HEK293T (cell line): ENCODE measurements at places on chromosomes 6 and 20.
A peak's percentile ranks its signal among the peaks of the same experiment; 100 is the strongest.

DNA sequence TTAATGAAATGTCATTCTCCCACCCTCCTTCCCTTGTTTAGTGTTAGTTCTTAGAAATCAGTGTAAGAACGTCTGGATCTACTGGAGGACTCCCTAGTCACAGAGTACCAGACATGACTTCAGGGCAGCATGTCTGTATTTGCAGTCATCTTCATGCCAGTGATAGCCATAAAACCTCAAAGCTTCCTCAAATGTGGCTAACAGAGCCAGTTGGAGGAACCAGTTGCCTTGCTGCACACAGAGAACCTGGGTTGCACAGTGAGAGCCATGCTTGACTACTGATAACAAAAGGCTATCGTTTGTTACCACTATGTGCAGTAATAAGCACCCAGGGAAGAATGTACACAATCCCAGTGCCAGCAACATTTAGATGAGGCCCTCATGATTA is 20.1 kb downstream of the NT5E start:
- DNase-seq: no peak

- no peak for DNase-seq
Observed at GRCh38 chr20:24066076-24066700, 77.6 kb upstream of the GGTLC1 start.

GRCh38 chr6:22774129-22774528 is 204.8 kb downstream of the HDGFL1 start:
- no peak for DNase-seq

DNA sequence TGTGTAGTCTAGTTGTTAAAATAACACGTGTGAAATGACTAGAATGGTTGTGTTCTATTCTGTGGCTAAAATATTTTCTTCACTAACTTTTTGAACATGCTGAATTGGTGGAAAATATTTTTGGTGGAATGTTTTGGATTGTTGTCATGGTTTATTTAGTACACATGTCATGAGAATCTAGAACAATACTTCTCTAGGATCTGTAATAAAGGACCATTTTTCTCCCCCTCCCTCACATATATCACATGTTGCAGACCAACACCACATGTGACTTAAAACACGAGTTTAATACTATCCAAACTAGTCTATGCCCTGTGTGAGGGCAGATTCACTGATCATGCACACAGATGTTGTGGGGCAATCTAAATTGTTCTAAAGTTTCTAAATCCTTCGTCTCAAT is 29.2 kb downstream of the FIG4 start:
- DNase-seq: no peak

DNA sequence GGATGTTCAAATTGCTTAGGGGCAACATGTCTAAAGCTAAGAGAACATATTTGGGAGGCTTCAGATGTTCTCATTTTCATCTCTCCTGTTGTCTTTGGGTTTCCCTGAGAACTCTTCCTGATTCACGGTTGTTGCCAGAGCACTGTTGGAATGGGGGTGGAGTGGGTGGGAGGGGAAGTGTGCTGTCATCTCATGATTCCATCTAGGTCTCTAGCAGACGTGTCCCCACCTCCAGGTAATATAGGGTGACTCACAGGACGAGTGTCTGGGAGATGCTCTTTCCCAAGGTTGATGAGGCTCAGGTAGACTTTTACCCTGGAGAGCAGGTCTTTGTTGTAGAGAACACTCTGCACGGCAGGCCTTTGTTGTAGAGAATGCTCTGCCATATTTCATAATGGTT is 636.9 kb downstream of the QKI start:
- DNase-seq: no peak

DNA sequence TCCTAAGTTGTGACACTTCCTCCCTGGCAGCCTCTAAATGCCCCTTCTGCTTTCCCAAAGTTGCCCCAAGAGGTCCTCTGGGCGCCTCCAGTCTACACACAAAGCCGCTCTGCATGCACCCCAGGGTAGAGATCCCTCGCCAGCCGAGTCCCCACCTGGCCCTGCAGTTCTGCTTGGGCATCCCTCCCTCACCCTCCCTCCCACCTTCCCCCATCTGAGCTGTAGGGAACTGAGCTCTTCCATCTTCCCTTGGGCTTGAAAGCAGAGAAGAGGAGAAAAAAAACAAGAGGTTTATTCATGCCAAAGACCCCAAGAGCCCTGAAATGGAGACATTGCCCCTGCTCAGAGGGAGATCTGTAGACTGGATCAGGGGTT is 5.7 kb upstream of the FGD2 start:
- DNase-seq: no peak

DNA sequence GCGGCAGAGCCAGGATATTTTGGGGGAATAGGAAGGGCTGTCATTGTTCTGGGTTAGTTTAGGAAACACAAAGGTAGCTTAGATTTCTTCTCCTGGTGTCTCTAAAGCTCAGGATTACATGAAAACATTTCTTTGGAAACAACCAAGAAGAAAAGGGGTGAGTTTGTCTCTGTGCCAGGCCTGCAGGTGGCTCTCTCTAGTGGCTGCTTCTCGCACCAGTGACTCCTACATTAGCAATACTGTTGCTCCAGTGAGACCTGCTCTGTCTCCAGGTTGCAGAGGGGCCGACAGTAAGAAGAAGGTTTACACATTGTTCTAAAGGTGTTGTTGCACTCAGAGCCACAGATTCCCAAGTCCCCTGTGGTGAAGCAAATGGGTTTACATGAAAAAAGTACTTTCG is 104.6 kb upstream of the GLP1R start:
- DNase-seq: no peak

DNA sequence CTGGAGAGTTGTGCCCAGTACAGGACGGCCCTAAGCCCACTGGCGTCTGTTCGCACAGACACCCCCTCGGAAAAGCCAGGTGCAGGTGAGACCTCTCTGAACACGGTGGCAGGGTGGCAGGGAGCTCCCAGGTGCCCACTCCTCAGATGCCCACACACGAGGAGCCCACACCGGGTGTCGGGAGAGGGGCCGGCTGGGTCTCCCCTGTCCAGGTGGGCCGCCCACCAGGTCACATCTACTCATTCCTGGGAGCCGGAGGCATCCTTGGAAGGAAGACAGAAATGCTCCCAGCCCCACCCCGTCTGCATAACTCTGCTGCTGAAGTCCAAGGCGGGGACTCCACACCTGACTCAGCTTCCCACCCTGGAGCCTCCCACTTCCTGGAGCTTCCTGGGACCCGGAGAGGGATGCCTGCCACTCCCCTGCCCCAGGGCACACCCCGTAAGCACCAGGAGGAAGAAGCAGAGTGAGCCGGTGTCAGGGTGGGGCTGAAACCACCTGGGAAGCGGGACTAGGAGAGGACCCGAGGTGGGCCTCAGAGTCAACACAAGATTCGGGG is 2.5 kb downstream of the SRMS start:
- no peak for DNase-seq

GRCh38 chr6:36075656-36076055 is 48.0 kb downstream of the MAPK14 start:
- DNase-seq: peak; percentile 17

GRCh38 chr20:41162396-41162795 is 25.1 kb downstream of the PLCG1 start:
- DNase-seq: no peak

DNA sequence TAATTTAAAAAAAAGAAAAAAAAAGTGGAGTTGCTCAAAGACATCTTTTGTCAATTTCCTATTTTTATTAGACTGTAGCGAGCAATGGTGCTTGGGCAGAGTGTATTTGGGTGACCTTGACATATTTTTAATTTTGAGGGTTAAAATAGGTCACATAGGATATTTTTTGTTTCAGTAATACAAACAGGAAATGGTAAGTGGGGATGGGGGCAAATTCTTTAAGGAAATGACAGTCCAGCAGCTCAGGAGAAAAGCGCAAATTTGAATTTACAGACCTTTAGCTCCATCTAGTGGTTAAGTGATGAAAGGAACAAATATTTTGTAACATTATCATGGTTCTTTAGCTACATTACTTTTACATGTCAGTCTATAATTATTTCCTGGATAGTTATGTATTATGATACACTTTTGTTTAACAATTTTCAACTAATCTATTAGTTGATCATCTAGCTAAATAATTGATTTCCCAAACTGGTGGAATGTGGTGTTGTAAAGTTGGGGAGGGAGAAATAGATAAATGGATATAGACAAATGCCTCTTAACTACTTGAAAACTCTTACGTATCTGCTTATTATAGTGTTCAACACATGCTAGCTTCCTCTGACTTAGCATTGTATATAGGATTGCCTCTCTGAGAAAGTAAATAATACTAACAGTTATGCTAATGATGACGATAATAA is 10.0 kb downstream of the CITED2 start:
- peak; percentile 60 for DNase-seq

- no peak for DNase-seq
Observed at GRCh38 chr6:54299542-54300269, 8.5 kb upstream of the TINAG start.

GRCh38 chr6:41705996-41706835 is 29.2 kb downstream of the TFEB start:
- peak; percentile 85 for DNase-seq

- no peak for DNase-seq
Observed at GRCh38 chr6:134698228-134698627, 251.7 kb downstream of the ALDH8A1 start.

DNA sequence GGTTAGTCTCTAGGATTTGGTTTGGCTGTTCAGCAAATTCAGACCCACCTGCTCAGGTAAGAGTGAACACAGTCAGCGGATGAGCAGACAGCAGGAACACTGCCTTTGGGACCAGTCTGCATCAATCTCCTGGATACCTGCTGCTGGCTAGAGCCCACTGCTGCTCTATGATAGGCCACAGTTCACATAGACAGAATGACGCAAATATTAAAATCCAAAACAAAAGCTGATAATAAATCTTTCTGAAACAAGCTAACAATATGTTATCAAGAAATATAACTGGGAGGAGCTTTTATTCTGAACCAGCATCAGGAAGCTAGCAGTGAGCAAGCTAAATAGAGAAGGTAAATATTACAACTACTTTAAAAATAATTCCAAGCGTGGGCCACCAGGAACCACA is at the start of gene TAAR1:
TSS of gene TAAR1 (minus strand) at position 101 of the 400 bp plus-strand sequence. CDS start 13,179 bp downstream, outside the sequence.
- no peak for DNase-seq

DNA sequence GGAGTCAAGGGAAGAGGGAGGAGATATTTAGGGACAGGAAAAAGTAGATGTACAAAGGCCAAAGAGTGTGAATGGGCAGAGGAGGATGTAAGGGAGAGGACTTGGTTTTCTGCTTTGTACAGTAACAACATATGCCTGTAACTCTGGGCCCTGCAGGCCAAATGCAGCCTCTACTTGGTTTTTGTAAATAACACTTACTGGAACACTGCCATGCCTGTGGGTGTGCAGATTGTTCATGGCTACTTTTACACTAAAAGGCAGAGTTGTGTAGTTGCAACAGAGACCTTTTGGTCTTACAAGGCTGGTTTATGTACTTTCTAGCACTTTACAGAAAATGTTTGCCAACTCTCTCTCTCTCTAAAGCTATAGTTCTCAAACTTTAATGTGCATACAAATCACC is 157.1 kb downstream of the PHACTR1 start:
- DNase-seq: no peak

- no peak for DNase-seq
Observed at GRCh38 chr20:52921340-52921739, 50.8 kb upstream of the TSHZ2 start.

DNA sequence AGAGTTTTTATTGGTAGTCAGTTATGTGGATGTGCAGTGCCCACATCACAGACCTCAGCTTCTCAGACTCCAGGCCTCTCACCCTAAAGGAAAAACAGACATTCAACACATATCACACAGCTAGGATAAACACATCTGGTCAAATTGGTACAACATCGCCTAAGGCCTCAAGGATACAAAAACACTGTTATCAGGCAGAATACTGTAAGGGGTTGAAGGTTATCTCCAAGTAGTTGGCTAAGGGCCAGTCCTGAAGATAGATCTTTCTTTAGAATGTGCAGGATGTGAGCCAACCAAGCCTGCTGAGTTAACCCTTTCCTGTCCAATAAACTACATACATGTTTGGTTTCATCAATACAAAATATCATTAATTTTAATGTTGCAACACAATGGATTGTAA is 308.4 kb upstream of the GJE1 start:
- no peak for DNase-seq

GRCh38 chr20:22984606-22985005 is 50.5 kb upstream of the SSTR4 start:
- DNase-seq: no peak
